Foreskin keratinocyte (primary cell): ENCODE measurements at places on chromosomes 3 and 15.

DNA sequence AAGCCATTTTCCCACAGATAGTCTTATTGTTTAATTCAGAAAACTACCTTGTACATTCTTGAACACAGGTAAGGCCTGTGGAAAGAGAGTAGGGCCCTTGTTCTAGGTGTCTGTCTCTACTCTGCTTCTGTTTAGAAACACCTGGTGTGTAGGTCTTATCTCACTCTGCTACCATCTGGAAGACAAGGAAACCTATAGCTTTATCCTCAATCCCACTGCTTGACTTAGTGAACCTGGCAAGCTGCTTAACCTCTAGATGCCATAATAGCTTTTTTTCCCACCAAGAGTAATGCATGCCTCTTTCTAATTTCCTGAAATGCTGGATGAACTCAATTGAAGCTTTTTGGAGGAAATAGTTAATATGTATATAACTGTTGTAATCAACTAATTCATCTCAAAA is 82.6 kb upstream of the RAP2B start:
- no peak for DNase-seq

DNA sequence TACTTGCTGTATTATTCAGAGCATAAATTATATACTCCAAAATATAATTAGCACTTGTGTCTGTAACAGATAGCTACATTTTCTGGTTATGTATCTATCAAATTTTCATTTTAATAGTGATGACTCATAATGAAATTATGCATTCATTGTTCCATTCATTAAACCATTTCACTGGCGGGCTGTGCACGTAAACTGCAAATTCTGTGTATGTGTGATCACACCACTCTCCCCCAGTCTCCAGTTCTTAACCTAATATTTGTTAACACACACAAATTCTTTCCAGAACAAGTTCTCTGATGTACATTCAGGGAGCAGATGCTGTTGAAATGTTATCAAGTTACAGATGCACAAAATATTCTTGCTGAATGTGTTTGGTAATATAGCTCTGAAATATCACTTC is 3.8 kb upstream of the KCNMB2 start:
- DNase-seq, result peak; percentile 42

DNA sequence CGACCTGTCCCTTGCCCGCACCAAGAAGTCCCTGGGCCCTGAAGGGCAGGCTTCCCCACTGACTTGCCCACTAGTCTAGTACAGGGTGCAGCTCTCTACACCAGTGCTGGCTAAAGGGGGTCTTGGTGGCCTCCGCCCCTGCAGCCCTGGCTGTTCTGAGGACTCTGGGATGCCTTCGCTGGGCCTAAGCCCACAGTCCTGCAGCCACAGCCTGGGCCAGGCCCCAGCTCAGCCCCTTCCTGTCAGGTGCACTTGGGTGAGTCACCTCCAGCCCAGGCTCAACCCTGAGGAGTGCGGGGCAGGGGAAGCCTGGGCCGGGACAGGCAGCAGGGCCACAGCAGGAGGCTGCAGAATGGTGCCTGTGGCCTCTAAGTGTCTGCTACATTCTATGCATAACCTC is 971 bp downstream of the C3orf22 start:
- DNase-seq, result no peak

DNA sequence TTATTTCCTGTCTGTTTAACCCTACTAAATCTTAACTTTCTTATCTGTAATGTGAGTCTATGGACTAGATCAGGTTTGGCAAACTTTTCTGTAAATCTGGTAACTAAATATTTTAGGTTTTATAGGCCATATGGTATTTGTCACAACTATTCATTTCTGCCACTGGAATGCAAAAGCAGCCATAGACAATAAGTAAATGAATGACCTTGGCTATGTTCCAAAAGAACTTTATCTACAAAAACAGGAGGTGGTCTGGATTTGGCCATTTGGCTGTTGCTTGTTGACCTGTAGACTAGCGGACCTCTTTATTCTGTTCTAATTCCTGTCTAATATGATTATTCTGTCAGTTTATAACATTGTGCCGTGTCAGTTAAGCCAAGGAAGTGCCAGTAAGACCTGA is 314.2 kb downstream of the LPP start:
- no peak for DNase-seq

- no peak for DNase-seq
These were observed 85.0 kb downstream of the MECOM start for GRCh38 chr3:169578381-169579024.

DNA sequence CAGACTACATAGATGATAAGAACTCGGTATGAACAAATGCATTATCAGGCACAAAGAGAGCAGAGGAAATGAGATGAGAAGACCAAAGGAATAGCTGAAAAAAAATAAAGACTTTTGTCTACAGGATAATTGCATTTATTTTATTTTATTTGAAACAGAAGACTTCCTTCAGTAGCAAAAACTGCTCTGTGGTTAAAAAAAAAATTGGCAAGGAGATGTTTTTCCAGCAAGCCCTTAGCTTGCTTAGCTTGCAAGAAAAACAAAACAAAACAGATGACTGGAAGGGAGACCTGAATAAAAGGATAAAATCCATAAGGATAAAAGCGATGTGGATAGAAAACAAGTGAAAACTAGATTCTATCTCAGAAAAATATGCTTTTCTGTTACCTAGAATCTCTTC is 9.1 kb upstream of the PPM1L start:
- no peak for DNase-seq

- no peak for DNase-seq
These were observed 102.6 kb downstream of the TFG start for GRCh38 chr3:100811779-100812507.

GRCh38 chr3:140898340-140899180 is 43.1 kb upstream of the SLC25A36 start:
- DNase-seq, result peak; percentile 70

- DNase-seq, result no peak
These were observed 107.8 kb downstream of the MEGF11 start for GRCh38 chr15:66145726-66146182.

- DNase-seq, result no peak
These were observed 31.3 kb downstream of the LRRC3B start for GRCh38 chr3:26653811-26654425.

DNA sequence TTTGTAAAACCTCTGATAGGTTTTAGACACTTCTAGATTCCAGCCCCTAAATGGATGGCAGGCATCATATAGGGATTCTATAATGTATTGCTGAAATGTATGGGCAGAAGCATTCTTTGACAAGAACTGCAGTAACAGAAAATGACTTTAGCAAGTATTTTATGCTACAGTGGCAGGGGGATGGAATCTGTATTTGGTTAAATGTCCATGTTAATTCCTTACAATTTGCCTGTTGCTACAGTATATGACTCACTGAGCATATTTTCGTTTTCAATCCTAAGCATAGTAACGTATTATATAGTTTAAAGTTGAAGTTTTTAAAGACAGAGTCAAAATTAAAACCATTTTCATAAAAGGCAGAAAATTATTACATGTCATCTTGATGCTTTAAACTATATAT is 150.1 kb downstream of the MEX3B start:
- no peak for DNase-seq

GRCh38 chr15:27485265-27485664 is 514.3 kb downstream of the GABRG3 start:
- no peak for DNase-seq

GRCh38 chr3:87161013-87161412 is 66.1 kb upstream of the CHMP2B start:
- no peak for DNase-seq

GRCh38 chr3:185332026-185332735 is 30.8 kb upstream of the MAP3K13 start:
- peak; percentile 94 for DNase-seq

GRCh38 chr3:115638991-115639390 is 15.7 kb downstream of the GAP43 start:
- DNase-seq, result no peak

DNA sequence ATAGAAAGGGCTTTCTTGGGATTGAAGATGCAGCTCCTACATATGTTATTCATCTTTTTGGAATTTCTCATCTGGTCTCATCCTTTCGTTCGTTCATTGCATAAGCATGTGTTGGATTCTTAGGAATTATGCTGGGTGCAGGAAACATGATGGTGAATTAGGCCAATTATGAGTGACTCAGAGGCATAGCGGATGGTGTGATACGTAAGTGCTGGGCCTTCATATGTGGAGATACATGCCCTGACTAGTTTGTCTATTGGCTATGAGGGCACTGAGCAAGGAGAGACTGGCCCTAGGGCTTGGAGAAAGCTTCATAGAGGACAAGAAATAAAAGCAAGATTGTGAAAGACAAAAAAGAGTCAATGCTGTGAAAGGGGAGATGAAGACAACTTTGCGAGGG is 235.1 kb downstream of the MYRIP start:
- DNase-seq, result peak; percentile 99

- no peak for DNase-seq
These were observed 131.8 kb downstream of the FOXB1 start for GRCh38 chr15:60135961-60136360.

DNA sequence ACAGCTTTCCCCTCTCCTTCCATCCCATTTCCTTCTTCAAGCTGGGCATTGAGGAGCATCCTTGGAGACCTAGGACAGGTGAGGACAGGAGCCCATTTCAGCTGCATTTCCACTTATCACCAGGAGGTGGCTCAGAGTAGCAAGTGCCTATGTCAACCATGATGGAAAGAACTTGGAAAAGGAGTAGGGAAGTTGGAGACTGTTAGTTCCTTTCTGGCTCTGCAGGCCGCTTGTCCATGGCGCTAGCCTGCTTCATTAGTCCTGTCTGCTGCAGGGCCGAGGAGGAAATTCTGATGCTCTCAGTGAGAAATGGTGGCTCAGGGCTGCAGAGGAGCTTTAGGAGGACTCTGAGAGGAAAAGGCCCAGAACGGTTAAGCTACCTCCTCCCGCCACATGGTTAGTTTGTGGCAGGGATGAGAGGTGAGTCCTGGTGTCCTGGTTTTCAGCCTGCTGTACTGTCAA is 7.0 kb upstream of the CD276 start:
- DNase-seq, result no peak

- DNase-seq, result peak; percentile 84
These were observed 84.3 kb upstream of the TNFSF10 start for GRCh38 chr3:172607305-172608121.

- no peak for DNase-seq
These were observed 45.8 kb upstream of the GOLIM4 start for GRCh38 chr3:168141405-168141998.

DNA sequence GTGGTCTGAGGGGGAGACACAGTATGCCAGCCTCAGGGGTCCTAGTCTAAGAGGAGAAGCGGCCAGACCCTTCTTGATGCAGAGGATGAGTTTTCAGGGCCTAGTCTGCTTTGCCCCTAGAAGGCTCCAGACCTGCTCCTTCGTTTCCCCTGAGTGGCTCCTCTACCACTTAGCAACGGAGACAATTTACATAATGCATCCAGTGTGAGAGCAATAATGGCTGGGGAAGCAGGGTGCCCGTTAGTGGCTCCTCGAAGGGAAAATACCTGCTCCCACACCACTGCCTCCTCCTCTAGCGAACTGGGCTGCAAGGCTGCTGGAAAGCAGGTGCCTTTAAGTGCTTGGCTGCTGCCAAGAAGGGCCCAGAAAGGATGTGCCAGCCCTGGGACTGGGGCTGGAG is 38.9 kb downstream of the CACNA2D2 start:
- no peak for DNase-seq

- DNase-seq, result peak; percentile 72
These were observed 82.4 kb downstream of the WWTR1 start for GRCh38 chr3:149575213-149575960.

DNA sequence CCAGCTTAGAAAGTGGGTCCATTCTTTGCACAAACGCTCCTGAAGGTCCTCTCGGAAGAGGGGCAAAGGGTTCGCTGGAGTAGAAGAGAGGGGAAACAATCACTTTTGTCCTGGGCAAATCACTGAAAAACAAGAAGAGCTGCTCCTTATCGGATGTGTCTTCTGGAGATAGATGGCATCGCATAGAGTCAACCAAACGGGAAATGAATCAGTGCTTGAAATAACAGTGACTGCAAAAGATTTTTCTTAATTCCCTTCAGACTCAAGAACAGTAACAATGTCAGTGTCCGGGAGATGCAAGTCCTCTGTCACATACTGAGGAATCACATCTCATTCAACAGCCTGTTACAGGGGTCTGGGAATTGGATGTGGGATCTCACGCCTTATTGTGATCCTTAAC is 78.8 kb upstream of the PCSK6 start:
- DNase-seq, result no peak

DNA sequence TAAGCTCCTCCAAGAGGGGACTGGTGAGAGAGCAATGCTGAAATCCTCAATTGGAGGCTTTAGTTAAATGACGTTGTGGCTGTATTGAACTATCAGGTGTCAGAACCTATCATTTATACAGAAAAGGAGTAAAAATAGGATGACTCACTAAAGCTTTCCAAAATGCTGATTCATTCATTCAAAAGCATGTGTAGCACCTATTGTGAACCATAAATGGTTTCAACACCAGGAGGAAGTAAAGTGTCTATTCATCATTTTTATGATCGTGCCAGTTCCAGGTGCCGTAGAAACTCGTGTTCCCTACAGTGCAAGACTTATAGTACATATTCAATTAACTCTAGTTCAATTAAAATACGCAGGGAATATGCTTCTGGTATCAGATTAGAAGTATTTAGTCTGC is 66.5 kb upstream of the ARRDC4 start:
- peak; percentile 77 for DNase-seq

DNA sequence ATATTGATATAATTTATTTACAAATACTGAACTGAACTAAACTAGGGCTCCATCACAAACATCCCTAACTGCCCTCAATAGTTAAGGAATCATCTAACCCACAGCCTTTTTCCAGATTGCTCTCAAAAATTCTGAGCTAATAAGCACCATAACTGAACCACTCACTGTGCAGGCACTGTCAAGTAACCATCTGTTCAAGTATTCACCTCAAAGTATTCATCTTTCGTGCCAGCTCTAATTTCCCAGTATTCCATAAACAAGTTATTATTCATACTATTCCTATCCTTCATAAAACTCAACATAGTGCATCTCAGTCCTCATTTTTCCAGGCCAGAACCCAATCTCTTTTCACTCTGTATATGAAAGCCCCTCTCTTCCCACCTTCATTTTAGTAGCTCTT is 41.1 kb downstream of the THBS1 start:
- DNase-seq, result no peak

DNA sequence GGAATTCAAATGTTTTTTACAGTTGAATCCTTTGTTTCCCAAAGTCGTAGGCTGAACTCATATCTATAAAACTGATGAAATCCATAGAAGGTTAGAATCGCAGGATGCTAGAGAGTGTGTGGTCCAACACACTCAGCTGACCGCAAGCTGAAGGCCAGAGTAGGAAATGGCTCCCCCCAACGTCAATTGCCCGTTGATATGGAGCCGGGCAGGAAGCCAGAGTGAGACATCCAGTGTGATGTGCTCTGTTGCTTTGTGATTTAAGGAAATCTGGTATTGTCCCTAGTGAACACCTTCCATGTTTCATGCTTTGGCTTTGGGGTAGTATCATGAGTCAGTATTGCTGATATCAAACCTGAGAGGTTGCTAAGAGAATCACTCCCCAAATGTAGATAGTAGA is 5.8 kb upstream of the MEX3B start:
- no peak for DNase-seq

GRCh38 chr15:50304836-50305235 is 39.3 kb upstream of the HDC start:
- no peak for DNase-seq

DNA sequence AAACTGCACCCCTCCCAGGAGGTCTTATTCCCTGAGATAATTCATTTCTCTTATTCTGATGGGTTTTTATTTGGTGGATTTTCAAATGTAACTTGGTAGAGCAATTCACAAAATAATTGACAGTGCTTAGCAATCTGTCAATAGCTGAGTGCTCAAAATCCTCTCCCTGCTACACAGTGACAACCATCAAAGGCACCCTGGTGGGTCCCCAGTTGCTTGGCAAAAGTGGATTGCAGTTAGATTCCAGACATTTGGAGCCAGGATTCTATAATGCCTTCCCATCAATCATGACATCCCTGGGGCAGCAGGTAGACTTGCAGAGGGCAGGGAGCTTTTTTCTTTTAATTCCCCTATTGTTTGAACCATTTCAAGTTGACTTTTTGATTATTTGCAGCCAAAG is 59.0 kb downstream of the FHIT start:
- no peak for DNase-seq
